ENCODE measurements at places on chromosomes 11 and 22.

DNA sequence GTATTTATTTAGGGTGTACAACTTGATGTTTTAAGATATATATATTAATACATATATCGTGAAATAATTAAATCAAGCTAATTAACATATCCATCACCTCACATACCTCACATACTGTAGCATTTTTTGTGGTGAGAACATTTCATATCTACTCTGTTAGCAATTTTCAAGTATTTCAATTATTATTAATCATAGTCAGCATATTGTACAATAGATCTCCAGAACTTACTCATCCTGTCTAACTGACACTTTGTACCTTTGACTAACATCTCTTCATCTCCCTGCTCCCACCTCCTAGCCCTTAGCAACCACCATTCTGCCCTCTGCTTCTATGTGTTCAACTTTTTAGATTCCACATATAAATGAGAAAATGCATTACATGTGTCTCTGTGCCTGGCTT lies 108.4 kb downstream of the BARX2 start:
- no peak for DNase-seq

- DNase-seq, result peak; percentile 95
Measured at GRCh38 chr11:10322830-10323792, 18.2 kb downstream of the ADM start.

DNA sequence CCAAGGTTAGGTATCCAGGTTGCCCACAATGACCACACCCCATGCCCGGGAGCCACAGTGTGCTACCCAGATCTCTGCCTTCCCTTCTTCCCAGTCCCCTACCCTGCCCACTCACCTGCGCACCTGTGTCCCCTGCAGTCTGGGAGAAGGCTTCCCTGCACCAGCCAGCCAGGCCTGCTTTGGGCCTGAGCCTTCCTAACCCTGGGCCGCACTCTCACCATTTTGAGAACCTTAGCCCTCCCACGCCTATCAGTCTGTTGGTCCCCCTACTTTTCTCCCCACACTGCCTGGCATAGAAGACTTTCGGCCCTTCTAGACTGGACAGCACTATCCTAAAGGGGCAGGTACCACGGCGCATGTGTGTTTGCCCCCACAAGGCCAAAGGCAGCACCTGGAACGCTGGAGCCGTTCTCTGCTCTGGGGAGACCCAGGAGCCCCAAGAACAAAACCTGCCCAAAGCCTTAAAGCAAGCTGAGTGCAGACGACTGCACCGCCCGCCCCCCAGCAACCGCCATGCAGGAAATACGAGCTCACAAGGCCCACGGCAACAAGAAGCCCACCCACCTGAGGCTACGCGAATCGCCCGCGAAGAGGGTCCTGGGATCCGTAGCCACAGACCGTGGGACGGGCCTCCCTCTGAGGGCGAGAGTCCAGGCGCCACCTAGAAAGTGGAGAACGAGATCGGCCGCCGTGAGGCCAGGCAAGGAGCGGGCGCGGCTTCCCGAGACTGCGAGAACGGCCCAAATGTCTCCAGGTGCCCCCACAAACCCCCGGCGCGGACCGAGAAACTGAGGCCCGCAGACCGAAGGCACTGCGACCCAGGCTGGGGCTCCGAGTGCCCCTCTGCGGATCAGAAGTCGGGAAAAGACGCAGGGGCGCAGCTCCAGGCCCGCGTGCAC lies 546 bp downstream of the GNB1L start:
- DNase-seq, result peak; percentile 13

- no peak for DNase-seq
Measured at GRCh38 chr11:120988603-120989002, 35.3 kb upstream of the TBCEL start.

GRCh38 chr11:57481315-57481714 lies 21.0 kb downstream of the RTN4RL2 start:
- DNase-seq, result no peak

- peak; percentile 28 for DNase-seq
Measured at GRCh38 chr11:108975026-108975425, 310.2 kb downstream of the DDX10 start.

DNA sequence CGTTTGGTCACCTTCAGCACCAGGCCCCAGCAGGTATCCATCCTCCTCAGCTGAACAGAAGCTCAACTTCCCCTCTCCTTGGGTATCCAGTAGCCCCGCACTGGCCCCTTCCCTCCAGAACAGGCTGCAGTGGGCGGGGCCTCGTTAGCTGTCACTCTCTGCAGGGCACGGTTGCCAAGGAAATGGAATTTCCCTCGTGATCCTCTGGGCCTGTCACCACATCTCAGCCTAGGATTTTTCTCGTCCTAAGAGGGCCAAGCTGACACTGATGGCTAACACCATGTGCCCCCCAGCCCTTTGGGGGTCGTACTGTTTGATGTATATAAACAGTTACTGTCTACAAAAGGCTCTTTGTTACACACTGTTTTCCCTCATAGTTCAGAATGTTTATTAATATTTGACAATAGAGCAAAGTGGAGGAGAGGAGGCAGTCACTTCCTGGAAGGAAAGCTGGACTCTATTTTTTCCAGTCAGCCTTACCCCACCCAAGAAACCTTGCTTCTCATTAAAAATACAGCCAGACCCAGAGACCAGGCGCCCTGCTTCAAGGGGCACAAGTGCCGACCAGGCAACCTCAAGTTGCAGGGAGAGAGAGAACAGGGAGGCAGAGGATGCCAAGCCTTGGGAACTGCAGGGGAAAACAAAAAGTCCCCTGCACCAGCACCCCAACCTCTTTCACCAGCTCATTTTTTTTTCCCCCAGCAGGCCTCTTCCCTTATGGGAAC lies 44.5 kb downstream of the FEZ1 start:
- peak; percentile 33 for DNase-seq

DNA sequence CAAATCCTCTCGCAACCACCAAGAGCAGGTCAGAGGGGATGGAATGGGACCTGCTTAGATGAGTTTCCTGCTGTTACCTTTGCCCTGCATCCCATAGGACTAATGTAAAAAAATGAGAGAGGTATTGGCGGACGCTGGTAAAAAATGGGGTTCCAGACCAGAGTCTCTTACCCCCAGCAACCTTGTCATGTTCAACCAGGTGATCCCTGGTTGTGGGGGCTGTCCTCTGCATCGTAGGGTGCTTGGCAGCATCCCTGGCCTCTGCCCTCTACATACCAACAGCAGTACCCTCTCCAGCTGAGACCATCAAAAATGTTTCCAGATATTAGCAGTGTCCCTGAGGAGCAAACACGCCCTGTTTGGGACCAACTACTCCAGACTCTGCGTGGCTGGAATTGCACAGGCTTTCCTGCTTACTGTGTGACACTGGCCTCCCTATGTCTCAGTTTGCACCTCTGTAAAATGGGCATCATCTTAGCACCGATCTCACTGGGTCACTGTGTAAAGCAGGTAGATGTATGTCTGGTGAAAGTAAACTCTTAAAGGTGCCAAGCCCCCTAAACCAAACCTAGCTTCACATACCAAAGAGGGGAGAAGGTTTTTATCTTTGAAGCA lies 1.5 kb downstream of the APOL6 start:
- DNase-seq, result no peak

DNA sequence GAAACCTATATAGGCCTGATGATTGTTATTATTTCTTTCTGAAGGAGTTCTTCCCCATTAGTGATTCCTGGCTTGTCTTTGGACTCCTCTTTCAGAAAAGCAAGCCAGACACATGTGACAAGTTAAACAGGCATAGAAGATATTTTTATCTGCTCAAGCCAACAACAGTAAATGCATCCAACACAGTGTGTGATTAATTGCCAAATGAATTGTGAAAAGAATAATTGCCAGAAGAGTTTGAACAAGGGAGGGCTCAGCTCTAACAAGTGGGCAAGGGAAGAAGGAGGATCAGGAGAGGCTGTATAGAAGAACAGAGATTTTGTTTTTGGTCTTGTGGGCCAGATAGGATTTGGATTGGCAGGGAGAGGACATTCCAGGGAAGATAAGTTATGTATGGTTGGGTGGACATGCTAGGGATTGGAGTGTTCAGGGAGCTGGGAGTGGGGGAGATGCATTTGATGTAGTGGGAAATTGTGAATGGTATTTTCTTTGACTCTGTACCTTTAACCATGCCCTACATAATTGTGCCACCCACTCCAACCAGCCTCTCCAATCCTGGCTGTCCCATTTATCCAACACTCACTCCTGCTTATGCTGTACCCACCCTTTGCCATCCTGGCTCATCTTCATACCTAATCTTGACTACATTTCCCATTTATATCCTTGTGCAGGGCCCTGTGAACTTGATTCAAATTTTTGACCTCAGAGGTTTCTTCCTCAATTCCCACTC lies 172.8 kb downstream of the RRAS2 start:
- no peak for DNase-seq

- DNase-seq, result no peak
Measured at GRCh38 chr22:26141831-26142230, 27.4 kb upstream of the SEZ6L start.

- peak; percentile 74 for DNase-seq
Measured at GRCh38 chr22:38230108-38230825, 28.5 kb downstream of the MAFF start.

GRCh38 chr22:45212306-45212709 lies 28.4 kb downstream of the KIAA0930 start:
- peak; percentile 96 for DNase-seq

DNA sequence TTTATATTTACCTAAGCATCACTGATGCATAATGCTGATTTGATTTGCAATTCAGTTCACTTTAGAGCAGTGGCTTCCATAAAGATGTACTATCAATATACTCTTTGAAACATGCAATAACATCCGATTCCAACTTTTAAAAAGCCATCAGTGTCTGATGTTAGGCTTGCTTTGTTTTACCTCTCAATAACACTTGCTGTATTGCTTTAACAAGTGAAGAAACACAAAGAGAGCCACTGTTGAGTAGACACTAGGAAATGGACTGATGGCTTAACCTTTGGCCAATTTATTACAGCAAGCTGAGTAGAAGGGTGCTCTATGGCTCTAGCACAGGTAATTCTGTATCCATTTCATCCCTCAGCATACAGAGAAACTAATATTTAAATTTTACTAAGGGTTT lies 122.1 kb downstream of the FCHSD2 start:
- DNase-seq, result no peak

DNA sequence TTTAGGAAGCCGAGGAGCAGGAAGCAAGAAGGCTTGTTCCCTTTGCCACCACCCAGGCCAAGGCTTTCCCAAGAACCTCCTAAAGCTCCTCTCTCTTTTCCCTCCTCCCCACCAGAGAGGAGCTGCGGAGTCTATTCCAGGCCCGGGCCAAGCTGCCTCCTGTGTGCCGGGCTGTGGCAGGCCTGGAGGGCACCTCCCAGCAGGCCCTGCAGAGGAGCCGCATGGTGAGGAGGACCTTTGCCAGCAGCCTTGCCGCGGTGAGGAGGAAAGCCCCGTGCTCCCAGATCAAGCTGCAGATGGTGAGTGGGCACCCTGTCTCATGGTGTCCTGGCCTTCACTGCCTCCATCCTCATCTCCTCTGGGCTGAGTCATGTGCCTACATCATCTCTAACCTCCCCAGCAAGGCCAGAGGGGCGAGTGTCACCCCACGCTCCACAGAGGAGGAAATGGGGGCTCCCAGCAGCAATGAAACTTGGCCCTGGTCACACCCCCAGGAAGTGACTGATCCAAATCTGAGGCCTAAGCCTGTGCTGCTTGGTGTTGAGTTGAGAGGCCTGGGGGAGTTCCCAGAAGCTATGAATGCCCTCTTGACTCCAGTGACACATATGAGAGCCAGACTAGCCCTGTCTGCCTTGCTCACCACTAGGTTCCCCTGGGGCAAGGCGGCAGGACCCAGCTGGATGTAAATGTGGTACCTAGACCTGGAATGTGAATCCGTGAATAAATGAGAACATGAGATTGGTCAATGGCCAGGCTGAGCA lies 104.2 kb downstream of the MYO18B start:
- peak; percentile 6 for DNase-seq

DNA sequence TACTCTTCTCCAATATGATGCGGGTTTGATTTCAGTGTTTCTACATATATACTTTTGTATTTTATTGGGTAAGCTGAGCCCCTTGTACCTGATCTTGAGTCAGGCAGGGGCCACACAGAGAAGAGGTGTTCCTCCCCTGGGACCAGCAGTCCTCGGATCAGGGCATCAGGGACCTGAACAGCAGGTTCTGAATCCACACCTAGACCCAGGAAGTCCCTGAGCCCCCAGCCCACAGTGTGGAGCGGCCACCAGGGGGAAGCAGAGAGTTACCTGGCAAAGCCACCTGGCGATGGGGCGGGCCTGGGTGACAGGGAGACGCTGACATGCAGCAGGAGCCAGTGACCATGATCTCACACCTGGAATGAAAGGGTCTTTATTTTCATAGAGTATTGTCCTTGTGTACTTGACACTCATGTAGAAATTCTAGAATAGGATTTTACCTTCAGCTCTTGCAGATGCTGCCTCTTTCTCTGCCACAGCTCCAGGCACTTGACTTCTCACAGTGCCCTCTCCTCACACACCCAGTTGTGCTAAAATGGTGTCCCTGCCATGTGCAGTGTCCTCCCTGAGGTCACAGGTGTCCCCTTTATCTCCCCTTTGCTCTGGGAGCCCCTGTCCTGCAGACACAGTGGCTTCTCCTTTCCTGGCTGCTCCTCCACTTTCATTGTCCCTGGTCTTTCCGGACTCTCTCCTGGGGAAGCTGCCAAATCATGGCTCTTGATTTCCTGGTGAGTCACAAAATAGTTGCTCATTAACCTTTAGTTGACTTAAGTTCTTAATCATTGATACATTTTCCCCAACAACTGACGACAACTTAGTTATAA lies 48.5 kb downstream of the GGTLC2 start:
- DNase-seq, result peak; percentile 20

- peak; percentile 35 for DNase-seq
Measured at GRCh38 chr11:125224391-125225021, 60.0 kb downstream of the PKNOX2 start.

- DNase-seq, result peak; percentile 7
Measured at GRCh38 chr11:116703421-116703820, 69.4 kb downstream of the BUD13 start.

- no peak for DNase-seq
Measured at GRCh38 chr11:123247496-123247799, 52.4 kb upstream of the CLMP start.

GRCh38 chr11:37364246-37364839 lies 766.3 kb upstream of the RAG2 start:
- DNase-seq, result no peak

- no peak for DNase-seq
Measured at GRCh38 chr22:35421121-35421520, 21.2 kb downstream of the MCM5 start.

DNA sequence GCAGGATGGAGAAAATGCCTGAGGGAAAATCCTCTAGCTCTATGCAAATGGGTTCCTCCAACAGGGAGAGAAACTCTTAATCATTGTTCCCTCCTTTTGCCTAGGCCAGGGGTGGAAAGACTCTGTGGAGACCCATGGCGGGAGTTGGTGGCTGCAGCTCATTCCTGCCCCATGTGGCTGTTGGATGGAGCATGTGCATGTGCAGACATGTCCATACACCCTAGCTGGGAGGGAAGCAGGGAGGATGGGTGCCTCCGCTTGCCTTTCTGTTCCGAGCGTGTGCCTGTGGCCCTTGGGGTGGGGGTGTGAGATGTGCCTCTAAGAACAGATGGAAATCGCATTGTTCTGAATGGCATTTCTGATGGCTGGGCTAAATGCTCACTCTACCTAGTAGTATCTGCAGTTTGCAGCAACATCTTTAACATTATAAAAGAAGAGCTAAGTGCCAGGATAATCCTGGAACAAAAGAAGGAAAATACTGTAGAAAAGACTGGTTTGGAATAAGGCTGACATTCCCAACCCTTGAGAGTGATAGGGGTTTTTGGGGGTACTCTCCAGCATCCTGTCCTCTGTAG lies 31.7 kb downstream of the METTL15 start:
- DNase-seq, result no peak

GRCh38 chr11:114059984-114060391 lies 477 bp downstream of the ZBTB16 start:
- DNase-seq, result no peak

GRCh38 chr11:95699631-95700470 lies 89.7 kb downstream of the FAM76B start:
- peak; percentile 58 for DNase-seq

Data from fibroblast of skin of back (primary cell).